ENCODE measurements at places on chromosomes 13 and 19.
A peak's percentile ranks its signal among the peaks of the same experiment; 100 is the strongest.

- DNase-seq, result no peak
Measured at GRCh38 chr19:29694161-29694560, 20.9 kb downstream of the C19orf12 start.

DNA sequence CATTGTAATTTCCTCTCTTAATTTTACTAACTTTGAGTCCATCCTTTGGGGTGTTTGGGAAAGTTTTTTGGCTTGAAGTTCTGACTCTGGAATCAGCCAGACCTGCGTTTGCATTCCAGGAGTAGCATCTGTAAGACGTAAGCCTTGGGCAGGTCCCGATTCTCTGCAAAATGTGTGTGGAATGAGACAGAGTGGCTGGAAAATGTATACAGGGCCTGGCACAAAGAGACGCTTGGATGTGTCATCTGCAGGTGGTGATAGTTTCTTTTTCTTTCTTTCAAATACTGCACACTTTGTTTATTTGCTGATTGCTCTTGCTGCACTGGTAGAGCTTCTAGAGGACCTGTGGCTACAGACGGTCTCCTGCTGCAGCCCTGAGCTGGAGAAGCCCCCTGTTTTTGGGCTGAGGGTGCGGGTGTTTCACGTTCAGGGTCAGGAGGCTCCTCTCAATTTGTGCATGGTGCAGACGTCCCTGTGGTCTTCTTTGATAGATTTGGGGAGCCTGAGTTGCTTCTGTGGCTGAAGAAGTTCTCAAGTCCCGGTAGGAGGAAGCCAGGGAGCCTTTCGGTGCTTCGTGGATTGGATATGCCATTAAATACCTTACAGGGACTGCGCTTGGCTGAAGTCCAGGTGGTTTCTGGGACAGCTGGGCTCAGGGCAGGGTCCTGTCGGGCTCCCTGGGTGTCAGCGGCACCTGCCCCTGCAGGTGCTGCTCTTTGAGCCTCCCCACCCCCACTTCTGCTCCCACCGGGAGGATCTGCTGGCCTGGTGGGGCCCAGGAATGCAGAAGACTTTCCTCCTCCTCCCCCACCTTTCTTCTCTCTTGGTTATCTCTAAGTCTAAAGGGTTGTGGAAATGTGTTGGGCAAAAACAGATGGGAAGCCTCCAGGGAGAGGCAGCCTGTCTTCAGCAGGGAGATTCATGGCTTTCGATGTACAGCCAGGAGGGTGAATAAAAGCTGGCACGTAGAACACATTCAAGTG lies 44.0 kb upstream of the GAS6 start:
- no peak for DNase-seq

DNA sequence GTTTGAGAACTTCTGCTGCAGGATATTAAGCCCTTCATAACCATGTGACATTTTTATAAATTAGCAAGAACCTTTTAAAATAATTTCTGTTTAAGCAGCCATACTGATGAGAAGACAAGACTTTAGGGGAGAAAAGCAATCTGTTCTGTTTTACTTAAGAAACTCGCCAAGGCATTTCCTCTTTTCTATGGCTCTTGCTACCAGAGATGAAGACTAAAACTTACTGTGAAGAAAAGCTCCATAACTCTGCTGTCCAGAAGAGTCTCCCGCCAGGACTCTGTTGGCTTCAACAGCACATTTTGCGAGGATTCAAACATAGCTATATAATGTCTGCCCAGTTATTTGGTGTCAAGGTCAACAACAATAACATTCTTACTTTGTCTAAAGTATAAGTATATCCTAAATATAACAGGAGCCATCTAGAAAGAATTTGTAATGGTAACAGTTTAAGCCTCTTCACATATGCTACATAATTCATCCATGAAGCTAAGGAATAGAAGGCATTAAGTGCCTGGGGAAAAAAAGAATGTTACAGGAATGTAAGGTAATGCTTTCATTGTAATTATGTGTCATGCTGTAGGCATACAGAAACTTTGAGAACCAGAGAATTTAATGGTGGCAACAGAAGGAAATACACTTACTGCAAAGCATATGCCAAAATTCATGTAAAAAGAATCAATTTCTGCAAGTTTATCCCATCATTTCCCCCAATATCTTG lies 53.2 kb upstream of the EEF1AKMT1 start:
- DNase-seq, result no peak

GRCh38 chr13:58963321-58963720 lies 1200.4 kb downstream of the DIAPH3 start:
- no peak for DNase-seq

GRCh38 chr13:111210091-111210490 lies 95.0 kb downstream of the ARHGEF7 start:
- DNase-seq, result no peak

DNA sequence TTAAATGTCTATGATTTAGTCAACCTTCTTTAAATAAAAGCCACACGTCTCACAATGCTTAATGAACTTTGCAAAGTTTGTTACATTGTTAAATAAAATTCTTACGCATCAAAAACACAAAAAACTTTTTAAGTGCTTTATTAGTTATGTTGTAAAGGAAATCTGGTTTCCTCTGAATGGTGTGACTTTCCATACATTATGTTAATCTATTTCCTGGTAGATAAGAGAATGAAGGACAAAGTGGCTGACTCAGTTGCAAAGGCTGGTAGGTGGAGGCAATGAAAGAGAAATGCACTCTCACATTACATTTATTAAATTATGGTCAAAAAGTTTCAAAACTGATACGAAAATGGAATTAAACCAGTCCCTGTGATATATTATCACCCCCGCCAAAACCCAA lies 15.9 kb downstream of the KLF12 start:
- no peak for DNase-seq

- DNase-seq, result no peak
Measured at GRCh38 chr13:113981194-113981605, 7.3 kb upstream of the C13orf46 start.

DNA sequence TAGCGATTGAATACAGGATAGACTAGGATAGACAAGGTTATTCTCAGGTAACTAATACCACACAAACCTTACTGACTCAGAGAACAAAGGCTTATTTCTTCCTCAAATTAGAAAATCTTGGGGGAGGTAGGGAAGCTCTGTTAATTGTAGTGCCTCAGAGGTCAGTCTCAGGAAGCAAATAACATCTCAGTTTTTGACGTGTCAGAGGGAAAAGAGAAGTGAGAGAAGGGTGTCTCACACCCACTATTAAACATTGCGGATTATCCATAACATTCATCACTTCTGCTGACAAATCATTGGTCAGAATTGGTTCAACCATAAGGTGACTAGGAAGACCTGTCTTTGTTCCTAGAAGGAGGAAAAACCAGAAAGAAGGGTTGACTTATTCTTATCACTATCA lies 579.4 kb upstream of the MIR17HG start:
- no peak for DNase-seq

DNA sequence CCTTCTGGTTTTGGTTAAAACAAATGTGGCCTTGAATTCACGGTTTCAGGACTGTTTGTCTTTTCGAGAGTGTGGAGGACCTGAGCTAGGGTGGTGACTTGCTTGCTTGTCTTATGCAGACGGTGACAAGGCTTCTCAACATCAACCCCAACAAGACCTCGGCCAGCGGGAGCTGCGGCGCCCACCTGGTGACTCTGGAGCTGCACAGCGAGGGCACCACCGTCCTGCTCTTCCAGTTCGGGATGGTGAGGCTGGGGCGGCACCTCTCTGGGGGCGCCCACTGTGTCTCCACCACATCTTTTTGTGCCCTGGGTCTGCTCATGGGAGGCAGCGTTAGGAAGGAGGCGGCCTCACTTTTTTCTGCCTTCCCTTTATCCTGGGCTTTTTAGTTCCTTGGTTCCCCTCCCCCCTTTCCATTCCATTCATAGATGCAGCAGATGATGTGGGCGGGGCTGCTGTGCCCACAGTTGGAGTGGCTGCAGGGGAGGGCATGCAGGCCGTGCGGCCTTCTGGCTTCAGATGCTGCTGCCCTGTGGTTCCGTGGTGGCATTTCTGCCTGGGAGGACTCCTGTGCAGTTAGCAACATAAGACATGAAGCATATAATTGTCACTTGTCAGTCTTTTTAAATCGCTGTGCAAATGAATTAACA lies 23.3 kb downstream of the LAMP1 start:
- no peak for DNase-seq

- DNase-seq, result no peak
Measured at GRCh38 chr13:42673677-42674076, 99.7 kb downstream of the TNFSF11 start.

DNA sequence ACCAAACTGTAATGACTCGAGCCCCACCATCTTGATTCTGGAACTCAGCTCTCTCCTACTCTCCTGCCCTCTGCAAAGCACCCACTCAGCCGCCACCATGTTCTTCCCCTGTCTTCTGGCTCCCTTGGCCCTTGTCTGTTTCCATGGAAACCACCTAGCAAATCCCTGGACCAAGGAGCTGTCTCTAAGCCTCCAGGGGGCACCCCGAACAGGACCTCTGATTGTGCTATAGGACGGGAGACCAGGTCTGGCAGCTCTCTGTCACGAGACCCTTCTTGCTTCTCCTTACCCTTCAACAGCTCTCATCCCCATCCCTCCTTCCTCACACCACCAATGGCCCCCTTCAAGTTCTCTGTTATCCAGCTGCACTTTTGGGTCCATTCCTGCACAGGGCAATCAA lies 277.7 kb upstream of the ZNF507 start:
- DNase-seq, result no peak

DNA sequence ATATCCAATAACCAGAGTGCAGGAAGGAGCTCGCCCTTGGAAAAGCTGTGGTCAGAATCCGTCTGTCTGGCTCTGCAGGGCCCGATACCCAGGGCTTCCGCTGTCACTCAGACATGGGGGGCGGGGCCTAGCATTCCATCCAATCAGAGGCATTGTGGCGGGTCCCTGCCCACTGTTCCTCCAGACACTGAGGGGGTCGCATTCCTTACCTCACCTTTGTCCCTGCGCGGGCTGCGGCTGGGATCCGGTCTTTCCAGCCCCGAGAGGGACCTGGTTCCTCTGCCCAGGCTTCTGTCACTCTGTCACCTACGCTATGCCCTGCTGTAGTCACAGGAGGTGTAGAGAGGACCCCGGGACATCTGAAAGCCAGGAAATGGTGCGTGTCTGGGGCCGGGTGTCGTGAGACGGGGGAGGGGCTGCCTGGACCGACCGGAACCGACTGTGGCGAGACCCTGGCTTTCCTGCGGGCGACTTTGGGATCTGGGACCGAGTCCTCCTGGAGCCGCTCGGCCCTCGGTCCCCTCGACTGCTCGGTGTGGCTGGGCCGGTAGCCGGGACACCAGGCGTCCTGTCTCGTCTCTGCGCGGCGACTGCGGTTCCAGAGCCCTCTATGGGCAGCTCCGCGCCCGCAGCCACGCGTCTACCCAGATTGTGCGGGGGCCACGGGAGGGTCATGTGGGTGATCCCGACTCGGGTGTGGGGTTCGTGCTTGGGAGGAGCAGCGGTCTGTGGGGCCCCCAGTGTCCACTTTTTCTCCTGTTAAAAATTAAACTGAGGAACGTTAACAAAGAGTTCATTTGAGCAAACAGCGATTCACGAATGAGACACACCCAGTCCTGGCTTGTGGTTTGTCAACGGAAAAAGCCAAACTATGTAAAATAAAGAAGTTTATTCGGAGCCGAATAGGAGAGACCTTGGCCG lies at the start of gene ZNF69:
Gene ZNF69 (plus strand): TSS at position 172 of the 921 bp plus-strand sequence. CDS start 142 bp downstream, at position 314.
- peak; percentile 40 for DNase-seq

DNA sequence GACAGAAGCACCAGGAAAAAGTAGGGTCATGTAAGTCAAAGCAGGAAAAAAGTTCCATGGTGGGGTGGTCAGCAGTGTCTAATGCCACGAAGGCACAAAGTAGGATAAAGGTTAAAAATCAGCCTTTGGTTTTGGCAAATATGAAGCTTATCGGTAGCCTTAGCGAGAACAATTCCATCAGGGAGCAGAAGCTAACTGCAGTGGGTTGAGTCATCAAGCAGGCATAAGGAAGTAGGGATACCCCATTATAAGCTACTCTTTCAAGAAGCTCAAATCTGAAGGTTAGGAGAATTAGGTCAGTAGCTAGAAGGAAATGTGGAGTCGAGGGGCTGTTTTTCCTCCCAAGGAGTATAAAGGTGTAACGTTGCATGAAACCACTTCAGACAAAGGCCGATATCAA lies 57.5 kb upstream of the USPL1 start:
- DNase-seq, result no peak

- DNase-seq, result no peak
Measured at GRCh38 chr19:32387701-32388392, 17.7 kb upstream of the DPY19L3 start.

GRCh38 chr13:72805676-72806346 lies 23.9 kb downstream of the PIBF1 start:
- DNase-seq, result no peak

- DNase-seq, result no peak
Measured at GRCh38 chr13:19071161-19071936, 110.3 kb downstream of the TUBA3C start.

DNA sequence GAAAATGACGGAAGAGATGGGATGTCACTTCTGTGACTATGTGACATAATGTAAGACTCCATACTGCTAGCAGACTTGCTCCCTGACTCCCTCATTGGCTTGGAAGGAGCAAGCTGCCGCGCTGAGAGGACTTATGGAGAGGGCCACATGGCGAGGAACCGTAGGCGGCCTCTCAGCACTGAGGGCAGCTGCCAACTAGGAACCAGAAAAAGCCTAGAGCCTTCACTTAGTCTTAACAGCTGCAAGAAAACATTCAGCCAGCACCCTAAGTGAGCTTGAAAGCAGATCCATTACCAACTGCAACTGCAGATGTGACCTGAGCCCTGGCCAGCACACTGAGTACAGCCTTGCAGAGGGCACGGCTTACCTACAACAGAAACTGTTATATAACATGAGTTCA lies 33.9 kb downstream of the USP12 start:
- DNase-seq, result no peak

- DNase-seq, result no peak
Measured at GRCh38 chr19:44874317-44874716, 16.7 kb upstream of the TOMM40 start.

- DNase-seq, result no peak
Measured at GRCh38 chr19:5321851-5322681, 18.5 kb downstream of the PTPRS start.

DNA sequence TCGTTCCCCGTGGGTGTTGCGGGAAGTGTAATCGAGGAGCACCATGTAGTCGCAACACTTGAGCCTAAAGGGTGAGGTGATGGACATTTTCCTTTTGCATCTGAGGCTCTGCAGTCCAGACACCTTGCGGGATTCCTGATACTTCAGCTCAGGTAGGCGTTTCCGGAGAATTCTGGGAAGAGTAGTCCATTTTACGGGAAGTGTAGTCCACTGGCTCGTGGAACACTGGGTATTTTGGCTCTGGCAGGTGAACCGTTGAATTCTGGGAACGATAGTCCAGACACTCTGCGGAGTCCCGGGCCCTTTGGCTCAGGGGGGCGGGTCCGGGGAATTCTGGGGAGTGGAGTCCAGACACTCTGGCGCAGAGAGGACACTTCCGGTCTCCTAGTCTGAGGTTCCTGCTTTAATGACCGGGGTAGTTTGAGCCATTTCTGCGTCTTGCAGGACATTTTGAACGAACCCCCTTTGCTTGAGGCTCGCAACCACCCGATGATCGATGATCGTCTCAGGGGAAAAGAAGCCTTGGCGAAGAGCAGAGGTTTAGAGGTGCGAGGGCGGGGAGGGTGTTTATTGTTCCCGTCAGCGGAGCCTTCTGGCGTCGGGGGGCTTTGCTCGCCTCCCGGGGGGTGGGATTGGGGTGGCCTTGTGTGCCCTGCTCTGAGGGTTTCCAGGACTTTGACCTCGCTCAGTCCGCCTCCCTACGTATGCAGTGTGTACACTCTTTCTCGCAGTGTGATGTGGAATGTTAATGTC lies at the start of gene ZNF223:
Gene ZNF223 (plus strand): TSS at position 387 of the 753 bp plus-strand sequence. CDS start 3,141 bp downstream, outside the sequence.
- peak; percentile 78 for DNase-seq

- no peak for DNase-seq
Measured at GRCh38 chr13:101998129-101998528, 403.7 kb downstream of the FGF14 start.

GRCh38 chr19:6063576-6064335 lies 46.5 kb downstream of the RFX2 start:
- DNase-seq, result no peak

Measured in CD4-positive, alpha-beta T cell treated with Interleukin-15 for 4 hours (primary cell).